ACHN (cell line): ENCODE measurements at places on chromosomes 5 and 9.
A peak's percentile ranks its signal among the peaks of the same experiment; 100 is the strongest.

- peak; percentile 64 for DNase-seq
These were observed at the start of gene RUFY1 for GRCh38 chr5:179550511-179551342. TSS of gene RUFY1 (plus strand) at chr5:179550554. CDS start at chr5:179550570, 16 bp downstream.

DNA sequence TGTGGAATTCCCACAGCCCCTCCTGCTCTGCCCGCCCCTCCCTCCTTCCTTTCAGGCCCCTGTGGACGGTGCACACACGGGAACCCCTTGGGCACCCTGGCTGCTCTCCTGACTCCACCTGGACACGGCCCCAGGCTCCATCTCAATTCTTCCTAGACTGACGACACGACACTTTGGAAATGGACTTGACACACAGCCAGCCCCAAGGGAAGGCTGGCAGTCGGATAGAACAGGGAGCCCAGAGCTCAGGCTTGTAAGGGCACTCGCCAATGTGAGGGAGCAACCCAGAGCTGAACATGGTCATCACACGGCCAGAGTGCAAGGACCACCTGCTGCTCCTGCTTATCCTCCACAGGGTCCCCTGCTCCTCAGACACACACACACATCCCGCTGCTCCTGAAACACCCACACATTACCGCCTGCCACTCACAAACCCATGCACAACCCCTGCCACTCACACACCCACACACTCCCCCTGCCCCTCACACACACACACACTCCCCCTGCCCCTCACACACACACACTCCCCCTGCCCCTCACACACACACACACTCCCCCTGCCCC, 8.9 kb downstream of the SLC9A3 start:
- DNase-seq: no peak

DNA sequence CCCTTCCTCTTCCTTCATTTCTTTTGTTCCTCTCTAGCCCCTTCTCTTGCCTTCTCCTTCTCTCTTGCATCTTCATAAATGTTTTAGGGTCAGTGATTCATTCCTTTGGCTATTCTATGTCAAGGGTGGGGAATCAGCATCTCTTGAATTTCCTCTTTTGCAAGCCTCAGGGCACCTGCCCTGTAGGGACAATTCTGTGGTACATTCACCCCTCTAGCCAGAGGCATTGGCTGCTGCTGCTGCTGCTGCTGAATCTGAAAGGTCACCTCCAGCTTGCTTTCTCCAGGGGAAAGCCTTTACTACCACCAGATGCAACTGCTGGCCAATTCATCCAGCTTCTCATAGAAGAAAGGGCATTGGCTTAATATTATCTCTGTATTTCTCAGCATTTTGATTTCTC, 87.3 kb downstream of the INSYN2B start:
- no peak for DNase-seq

GRCh38 chr5:59597690-59598546, 295.6 kb downstream of the PDE4D start:
- DNase-seq: peak; percentile 28

- no peak for DNase-seq
These were observed 9.6 kb upstream of the KIF27 start for GRCh38 chr9:83930881-83931280.

DNA sequence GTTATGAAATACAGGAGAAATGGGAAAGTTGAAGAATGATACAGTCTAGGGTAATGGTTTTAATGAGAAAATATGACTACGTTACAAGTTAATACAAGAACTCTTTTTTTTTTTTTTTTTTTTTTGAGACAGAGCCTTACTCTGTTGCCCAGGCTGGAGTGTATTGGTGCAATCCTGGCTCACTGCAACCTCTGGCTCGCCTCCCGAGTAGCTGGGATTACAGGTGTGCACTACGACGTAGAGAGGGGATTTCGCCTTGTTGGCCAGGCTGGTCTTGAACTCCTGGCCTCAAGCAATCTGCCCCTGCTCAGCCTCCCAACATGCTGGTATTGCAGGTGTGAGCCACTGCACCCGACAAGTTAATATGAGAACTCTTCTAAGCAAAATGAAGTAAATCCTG, 77.1 kb upstream of the SELENOP start:
- DNase-seq: no peak

- DNase-seq: no peak
These were observed 13.7 kb upstream of the SYK start for GRCh38 chr9:90787771-90788460.

DNA sequence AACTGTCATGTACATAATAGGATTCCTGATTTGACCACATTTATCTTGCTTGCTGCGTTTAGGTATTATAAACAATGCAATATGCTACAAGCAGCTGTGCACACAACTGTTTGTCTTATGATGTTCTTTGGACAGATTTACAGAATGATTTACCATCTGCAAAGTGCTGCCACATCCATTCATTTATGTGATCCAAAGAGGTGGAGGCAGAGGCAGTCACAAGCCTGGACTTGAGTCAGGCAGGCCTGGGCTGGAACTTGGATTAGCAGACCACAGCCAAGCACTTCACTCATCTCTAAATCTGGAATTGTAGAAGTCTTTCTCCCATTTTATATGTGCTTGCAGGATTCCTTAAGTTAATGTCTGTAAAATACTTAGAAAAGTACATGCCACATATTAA, 149.0 kb downstream of the INSYN2B start:
- DNase-seq: no peak

DNA sequence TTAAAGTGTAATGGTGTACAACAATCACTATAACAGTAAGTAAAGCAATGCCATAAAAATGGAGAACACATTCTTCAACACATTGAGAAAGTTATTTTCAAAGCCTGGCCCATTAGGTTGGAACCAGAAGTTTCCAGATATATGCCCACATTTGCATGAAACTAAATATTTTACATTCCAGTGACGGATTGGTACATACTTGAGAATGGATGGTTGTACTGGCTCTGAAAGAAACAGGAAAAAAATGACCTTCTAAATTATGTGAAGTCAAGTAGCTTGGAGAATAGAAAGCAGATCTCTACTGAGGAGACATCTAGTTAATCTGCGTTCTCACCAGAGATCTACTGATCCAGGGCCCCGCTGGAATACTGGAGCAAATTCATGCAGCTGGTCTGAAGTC, 1037.0 kb downstream of the NR2F1-AS1 start:
- no peak for DNase-seq

DNA sequence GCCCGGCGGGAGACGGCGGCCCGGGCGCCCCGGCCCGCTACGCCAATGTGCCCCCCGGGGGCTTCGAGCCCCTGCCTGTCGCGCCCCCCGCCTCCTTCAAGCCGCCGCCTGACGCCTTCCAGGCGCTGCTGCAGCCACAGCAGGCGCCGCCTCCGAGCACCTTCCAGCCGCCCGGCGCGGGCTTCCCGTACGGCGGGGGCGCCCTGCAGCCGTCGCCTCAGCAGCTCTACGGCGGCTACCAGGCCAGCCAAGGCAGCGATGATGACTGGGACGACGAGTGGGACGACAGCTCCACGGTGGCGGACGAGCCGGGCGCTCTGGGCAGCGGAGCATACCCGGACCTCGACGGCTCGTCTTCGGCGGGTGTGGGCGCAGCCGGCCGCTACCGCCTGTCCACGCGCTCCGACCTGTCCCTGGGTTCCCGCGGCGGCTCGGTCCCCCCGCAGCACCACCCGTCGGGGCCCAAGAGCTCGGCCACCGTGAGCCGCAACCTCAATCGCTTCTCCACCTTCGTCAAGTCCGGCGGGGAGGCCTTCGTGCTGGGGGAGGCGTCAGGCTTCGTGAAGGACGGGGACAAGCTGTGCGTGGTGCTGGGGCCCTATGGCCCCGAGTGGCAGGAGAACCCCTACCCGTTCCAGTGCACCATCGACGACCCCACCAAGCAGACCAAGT, 723 bp downstream of the SNX18 start:
- DNase-seq: peak; percentile 24

GRCh38 chr9:98418578-98419259, 163.3 kb upstream of the TBC1D2 start:
- DNase-seq: no peak

DNA sequence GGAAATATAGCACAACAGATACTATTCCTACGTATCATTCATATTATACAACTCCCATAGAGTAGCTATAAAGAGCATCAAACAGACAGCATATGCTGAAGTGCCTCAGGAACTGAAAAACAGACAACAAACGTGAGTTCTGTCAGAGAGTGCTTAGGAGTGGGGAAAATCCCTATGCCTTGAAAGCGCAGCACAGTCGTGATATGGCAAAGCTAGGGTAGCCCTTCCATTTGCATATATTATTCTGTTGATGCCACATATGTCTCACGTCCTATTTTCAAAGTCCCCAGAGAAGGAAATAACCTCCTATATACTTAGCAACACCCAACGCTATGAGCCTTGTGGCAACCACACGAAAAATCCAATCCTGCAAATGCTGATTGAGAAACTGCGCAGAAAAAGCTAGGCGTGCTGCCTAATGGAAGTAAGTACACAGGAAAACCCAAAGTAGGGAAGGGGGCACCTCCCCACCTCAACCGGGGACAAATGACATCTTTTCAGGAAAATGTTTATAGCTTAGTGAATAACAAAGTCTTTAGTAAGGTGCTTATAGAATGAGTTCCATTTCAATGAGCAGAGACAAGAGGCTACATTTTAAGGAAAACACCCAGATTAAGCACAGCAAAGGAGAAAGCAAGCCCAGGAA, 105.1 kb downstream of the MED10 start:
- DNase-seq: no peak

GRCh38 chr5:75405296-75405695, 68.3 kb downstream of the HMGCR start:
- DNase-seq: no peak

- DNase-seq: peak; percentile 77
These were observed 795 bp upstream of the PJA2 start for GRCh38 chr5:109410389-109411148.

DNA sequence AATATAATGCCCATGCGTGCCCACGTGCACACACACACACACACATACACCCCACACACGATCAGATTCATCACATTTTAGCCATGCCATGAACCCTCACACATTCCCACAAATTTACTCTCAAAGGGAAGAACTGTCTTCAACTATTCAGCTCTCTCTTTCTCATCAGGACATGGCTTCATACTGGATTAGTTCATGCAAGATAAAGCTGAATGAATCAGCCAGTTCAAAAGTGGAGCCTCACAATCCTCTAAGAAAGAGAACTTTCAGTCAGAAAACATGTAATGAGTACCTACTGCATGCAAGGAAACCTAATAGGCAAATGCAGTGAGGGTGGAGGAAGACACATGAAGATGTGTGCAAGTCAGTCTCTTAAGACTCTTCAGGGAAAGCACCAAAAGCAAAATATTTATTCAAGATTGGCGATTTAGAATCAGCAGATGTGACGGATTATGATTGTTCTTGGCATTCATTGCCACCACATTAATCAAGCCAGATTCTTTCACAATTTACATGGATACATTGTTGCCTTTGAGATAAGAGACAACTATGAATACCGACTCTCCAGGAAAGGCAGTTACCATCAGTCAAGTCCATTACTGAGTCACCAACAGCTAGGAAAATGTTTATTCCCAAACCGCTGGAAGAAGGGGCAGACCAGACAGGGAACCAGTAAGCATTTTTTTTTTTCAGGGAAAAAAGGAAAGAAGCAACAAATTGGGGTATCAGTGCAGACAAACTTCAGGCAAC, 30.3 kb upstream of the PUM3 start:
- no peak for DNase-seq

GRCh38 chr9:130172858-130173665, 858 bp downstream of the NCS1 start:
- peak; percentile 36 for DNase-seq

- DNase-seq: no peak
These were observed 924.8 kb upstream of the PTPRD start for GRCh38 chr9:11537566-11537965.

- DNase-seq: peak; percentile 14
These were observed 16.1 kb downstream of the FBP1 start for GRCh38 chr9:94623253-94623652.

- no peak for DNase-seq
These were observed 164.7 kb upstream of the PTGER4 start for GRCh38 chr5:40514976-40515375.

- DNase-seq: no peak
These were observed 148.7 kb upstream of the RANBP3L start for GRCh38 chr5:36450229-36451014.

DNA sequence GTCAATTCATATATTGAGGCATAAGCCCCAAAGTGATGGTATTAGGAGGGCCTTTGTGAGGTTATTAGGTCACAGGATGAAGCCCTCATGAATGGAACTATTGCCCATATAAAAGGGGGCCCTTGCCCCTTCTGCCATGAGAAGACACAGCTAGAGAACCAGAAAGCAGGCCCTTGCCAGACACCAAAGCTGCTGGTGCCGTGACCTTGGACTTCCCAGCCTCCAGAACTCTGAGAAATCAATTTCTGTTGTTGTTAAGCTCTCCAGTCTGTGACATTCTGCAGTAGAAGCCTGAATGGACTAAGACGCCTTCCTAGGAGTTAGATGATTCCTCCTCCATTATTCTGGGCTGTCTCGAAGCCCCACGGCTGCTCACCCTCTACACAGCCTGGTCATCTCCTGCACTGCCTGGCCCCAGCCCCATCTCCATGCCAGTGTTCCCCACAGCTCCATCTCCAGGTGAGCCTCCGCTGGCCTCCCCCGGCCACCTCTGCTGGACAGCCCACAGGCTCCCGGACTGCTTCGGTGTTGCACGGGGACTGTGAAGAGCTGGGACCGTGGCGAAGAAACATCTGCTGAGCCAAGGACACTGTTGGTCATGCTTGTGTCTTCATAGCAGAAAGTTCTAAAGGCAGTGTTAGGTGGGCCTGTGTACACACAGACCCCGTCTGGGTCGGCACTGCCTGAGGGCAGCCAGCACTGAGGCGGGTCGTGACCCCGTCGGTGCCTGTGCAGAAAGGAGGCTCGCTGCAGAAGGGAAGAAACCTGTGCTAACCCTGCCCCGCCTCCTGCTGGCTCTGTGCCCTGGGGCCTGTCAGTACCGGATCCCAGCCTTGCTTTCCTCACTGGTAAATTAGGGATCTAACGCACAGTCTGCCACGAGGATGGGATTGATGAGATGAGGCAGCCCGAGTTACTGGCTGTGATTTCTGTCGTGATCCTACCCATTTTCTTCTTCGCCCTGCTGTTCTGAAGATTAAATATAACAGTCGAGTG, 55.1 kb upstream of the CNOT6 start:
- no peak for DNase-seq

DNA sequence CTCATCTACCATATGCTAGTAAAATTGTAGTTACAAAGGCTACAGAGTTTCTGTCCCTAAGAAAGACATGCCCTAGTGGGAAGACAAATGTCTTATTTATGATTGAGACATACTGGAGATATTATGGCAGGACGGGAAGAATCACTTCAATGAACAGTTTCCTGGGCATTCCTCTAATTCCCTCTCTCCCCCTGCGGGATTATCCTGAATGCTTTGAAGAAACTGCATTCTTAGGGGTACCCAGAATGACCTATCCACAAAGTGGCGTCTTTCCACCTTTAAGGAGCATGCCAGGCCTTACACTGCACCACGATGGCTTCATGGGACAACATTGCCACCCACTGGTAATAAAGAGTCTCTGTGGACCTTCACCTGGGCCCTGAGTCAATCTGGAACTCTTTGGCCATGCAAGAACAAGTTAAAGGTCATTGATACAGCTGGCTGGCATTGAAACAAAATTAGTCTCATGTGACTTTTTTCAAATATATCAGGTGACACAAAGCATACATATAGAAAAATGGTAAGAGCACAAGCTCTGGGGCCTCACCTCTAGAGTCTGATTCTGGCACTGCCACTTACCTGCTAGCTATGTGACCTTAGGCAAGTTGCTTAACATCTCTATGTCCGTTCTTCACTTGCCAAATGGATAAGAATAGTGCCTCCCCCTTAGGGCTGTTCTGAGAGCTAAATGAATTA, 32.0 kb downstream of the ANKRD55 start:
- peak; percentile 72 for DNase-seq
